ENCODE measurements at places on chromosomes 1 and 21.

- DNase-seq: no peak
These were observed 113.0 kb downstream of the ETS2 start for GRCh38 chr21:38918607-38919346.

DNA sequence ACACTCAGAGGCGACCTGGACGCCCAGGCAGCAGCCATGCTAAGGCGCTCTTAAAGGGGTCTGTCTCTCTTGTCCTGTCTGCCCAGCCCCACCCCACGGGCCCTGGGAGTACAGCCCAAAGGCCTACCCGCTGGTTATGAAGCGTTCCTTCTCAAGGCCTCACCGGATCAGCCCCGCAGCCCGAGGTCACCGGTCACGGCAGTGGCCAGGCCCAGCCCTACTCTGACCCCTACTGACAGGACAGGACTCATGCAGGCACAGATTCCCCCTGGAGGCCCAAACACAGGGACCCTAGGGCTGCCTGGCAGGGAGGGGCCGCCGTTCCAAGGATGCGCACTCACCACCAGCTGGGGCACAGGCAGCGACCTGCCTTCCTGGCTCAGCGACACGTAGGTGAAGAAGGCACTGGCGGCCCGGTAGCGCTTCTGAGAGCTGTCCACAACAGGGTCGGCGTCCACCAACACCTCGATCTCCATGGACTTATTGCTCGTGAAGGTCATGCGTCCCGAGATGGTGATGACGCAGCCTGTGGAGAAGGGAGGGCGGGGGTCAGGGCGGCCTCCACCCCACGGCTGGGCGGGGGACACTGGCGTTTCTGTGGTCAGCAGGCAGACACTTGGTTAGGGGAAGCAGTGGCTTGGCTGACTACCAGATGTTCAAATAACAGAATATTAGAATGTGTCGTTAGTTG, 20.0 kb upstream of the GPR153 start:
- no peak for DNase-seq

DNA sequence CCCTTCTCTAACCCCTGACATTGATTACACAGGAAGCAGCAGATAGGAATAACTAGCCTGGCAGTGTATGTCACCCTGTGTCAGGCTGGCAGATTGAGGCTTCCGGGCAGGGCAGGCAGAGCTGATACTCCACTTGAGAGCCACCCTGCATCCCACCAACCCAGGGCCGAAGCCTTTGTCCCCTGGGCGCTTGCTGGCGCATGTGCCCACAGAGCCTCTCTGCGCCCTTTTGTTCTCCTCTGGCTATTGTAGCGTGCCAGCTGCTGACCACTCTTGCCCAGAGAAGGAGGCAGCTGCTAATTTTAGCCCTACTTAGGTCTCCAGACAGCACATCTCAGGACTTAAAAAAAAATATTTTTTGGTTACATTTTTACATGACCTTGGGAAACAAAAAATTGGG, 304.9 kb downstream of the HHAT start:
- no peak for DNase-seq

DNA sequence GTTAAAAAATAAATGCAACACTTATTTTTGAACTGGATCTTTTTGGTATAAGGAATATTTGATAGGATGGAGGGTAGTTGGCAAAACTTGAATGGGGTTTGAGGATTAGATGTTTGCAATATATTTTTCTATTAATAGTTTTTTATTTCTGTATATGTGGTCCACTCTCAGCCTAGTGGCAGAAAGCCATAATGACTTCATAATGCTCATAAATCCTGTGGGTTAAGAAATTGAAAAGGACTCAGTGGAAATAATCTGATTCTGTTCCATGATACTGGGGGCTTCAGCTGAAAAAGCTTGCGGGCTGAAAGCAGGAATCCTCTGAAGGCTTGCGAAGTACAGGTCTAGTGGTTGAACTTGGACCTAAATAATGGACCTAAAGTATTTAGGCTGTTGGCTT, 1028.6 kb upstream of the PRMT6 start:
- DNase-seq: no peak

- no peak for DNase-seq
These were observed 1.2 kb downstream of the GLIS1 start for GRCh38 chr1:53737648-53738204.

DNA sequence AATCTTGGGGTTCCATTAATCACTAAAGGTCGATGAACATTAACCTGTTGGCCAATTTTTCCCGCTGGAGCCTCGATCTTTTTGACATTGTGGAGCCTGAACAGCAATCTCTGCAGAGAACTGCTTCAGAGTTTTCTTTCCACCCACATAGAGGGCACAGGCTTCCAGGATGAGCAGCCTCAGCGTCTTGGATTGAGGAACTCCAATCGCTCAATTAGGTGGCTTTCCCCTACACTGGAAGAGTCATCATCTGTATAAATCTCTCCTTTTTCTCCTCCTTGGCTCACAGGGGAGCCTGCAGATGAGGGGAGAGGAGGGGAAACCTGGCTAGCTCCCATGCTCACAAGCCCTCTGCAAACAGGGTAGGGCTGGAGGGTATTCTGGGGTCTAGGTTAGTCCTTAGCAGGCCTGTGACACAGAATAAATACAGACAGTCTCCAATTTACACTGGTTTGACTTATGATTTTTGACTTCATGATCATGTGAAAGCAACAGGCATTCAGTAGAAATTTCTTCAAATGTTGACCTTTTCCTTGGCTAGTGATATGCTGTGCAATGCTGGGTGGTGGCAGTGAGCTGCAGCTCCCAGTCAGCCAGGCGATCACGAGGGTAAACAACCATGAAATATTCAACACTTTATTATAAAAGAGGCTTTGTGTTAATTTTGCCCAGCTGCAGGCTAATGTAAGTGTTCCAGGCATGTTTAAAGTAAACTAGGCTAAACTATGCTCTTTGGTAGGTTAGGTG, 80.8 kb downstream of the PGBD5 start:
- no peak for DNase-seq

DNA sequence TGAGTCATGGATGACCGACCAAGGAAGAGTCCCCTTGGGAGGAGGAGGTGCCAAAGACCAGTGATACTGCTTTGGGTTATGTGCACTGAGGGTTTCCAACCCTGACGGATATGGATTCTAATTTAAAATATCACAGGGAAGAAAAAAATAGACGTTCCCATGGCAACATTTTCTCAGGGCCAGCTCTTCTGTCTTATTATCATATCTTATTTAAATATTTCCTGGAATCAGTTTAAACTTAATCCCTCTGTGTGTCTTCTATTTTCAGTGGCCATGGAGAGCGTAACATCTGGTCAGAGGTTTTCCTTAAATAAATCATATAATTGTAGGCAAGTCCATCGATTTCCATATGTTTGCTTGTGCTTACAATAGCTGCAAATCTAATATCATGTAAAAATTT, 205.4 kb upstream of the FMN2 start:
- no peak for DNase-seq

GRCh38 chr21:26956216-26956615, 10.7 kb downstream of the ADAMTS5 start:
- DNase-seq: no peak

DNA sequence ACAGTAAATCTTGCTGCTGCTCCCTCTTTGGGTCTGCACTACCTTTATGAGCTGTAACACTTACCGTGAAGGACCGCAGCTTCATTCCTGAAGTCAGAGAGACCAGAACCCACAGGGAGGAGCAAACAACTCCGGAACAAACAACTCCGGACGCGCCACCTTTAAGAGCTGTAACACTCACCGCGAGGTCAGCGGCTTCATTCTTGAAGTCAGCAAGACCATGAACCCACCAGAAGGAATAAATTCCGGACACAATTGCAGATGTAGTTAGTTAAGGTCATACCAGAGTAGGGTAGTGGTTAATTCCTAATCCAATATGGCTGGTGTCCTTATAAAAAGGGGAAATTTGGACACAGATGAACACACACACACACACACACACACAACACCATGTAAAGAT, 37.7 kb downstream of the VTCN1 start:
- no peak for DNase-seq

DNA sequence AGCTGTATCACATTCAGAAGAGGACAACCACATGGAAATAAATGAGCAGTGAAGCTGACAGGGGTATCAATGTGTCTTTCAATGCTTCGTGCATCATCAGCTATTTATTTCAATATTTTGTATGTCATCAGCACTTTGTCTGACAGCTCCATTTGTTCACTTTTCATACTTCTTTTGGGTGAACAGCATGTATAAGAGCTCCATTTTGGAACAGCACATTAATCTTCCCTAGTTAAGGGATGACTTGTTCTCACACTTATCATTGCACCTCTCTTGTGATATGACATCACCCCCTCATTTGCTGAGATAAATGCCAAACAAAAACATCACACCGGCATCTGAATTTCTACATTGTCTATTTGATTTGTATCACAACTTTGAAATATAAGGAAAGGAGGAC, 190.6 kb upstream of the SAMSN1 start:
- no peak for DNase-seq

GRCh38 chr1:12083766-12084165, 20.7 kb downstream of the TNFRSF8 start:
- DNase-seq: no peak

DNA sequence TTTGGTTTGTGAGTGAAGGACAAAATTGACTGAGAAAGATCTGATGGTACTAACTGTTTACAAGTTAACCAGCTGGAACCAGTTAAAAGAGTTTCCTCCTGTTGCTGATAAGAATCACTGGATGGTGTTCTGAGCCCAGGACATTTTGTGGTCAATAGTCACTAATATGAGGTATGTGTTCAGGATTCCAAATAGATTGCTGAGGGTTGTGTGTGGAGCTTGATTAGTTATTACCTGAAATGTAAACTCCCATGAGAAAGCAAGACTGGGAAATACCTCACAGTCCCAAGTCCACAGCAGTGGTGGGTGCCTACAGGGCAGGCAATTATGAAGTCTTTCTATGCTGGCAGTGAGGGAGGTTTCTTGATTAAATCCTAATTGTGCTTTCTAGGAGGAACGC, 164.6 kb downstream of the DNM3 start:
- DNase-seq: no peak

DNA sequence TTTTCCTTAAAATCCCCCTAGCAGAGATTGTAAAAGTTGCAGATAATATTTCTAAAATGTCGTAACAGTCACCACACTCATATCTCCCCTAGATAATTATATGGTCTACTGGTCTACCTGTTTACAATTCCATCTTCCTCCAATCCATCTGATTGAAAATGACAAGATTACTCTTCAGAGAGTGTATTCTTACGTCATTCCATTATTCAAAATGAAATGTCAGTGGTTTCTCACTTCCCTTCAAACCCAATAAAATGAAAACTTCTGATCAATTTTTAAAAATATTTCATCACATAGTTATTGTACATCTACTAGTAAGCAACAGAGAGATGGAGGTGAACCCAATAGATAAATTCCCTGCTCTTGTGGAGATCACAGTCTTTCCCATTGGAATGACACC, 202.2 kb upstream of the C8B start:
- DNase-seq: no peak

- no peak for DNase-seq
These were observed 124.8 kb downstream of the CLEC20A start for GRCh38 chr1:178371933-178372388.

DNA sequence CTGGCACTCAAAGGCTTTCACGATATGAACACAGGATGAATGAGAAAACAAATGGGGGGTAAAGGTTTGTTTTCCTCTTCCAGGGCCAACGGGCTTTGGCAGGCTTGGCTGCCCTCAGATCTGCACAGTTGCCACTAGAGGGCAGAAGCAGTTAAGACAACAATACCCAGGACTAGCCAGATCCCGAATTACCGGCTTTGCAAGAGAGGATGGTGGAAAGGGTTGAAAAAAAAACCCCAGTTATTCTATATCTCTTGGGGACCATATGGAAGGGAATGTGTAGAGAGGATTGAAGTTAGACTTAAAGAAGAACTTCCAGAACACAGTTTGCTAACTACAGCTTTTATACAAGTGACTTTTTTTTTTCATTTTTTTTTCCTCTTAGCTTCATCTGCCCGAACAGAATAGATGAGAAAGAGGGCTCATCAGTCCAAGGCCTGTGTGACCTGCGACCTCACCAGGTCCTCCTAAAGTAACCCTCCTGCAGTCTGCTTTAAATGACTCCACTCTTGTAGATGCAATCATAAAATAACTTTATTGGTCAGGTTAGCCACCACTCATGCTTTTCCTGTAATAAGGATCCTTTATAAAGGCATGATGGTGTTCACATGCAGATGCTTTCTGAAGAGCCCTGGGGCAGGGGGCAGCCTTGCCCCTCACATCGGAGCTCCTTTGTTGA, 10.7 kb downstream of the FMOD start:
- DNase-seq: peak; percentile 74

- peak; percentile 60 for DNase-seq
These were observed 173.4 kb downstream of the TOMM20 start for GRCh38 chr1:234955107-234955731.

- no peak for DNase-seq
These were observed 10.2 kb downstream of the TMPRSS2 start for GRCh38 chr21:41497788-41498187.

GRCh38 chr1:12711536-12711935, 4.4 kb upstream of the AADACL3 start:
- no peak for DNase-seq

- DNase-seq: no peak
These were observed 33.6 kb downstream of the MAN1C1 start for GRCh38 chr1:25650289-25650576.

DNA sequence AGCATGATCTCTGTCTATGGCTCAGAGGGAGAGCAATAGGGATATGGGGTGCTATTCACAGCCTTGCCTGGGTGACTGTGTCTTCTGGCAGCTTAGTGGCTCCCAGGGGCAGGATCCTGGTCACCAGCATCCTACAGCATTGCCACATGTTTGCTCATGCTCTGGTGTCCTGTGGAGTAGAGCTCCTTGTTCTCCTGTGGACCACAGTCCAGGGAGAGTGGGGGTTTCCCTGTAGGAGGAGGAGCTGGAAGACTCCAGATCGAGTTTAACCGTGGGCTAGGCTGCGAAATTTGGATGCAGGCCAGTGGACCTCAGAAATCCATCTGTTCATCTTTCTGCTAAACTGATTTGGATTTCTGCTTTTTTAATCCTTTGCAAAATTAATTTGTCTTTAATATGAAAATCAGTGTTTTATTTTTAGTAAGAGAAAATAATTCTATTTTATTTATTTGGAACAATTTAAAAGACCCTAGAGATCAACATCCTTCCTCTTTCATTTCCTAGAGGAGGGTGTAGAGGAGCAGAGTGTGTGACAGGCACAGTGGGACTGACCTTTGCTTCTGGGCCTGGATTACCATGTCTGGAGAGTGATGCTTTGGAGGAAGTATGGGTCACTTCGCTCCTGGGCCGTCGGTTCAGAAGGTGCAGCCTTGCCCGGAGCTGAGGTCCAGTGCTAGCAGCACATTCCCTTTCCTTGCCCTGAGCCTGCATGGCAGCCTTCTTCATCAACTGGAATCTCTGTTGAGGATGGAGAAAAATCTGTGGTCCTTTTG, 17.4 kb downstream of the ADARB1 start:
- no peak for DNase-seq

DNA sequence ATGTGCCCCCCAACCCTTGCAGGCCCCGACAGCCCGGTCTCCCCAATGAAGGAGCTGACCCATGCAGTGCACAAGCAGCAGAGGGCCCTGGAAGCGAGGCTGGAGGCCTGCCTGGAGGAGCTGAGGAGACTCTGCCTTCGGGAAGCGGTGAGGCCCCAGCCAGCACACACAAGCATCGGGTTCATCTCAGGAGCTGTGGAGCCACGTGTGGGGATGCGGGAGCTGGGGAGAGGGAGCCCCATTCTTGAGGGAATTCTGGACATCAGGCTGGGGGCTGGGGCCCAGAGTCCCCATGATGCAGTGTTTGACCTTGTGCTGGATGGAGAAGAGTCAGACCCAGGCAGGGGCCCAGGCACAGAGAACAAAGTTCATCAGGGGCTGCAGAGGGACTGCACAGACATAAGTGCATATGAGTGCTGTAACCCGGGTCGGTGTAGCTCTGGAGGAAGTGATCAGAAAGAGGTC, 4.8 kb downstream of the INAVA start:
- DNase-seq: no peak
